ENCODE measurements at places on chromosomes 11 and 22. TPM values are rescaled to one million over a fixed set of nuclear protein-coding genes. Genes with fewer than 3 reads are reported as not detected.

Gene CCDC87
- total RNA-seq = 0.63 TPM

Gene CNIH2
- 9.0 TPM for total RNA-seq

Gene JHY
- total RNA-seq = 2.2 TPM

Gene HBG1
- not detected for total RNA-seq

Gene CABP2
- not detected for total RNA-seq

Gene OR5M8
- total RNA-seq = not detected

Gene PSMA1
- total RNA-seq = 166 TPM

Gene GPR83
- total RNA-seq = 0.10 TPM

Gene ADM2
- total RNA-seq = 1.7 TPM

Gene MMP3
- not detected for total RNA-seq

Gene SESN3
- 53.0 TPM for total RNA-seq
